Chondrocyte (in vitro differentiated cells): ENCODE measurements at places on chromosomes 5 and 9.

DNA sequence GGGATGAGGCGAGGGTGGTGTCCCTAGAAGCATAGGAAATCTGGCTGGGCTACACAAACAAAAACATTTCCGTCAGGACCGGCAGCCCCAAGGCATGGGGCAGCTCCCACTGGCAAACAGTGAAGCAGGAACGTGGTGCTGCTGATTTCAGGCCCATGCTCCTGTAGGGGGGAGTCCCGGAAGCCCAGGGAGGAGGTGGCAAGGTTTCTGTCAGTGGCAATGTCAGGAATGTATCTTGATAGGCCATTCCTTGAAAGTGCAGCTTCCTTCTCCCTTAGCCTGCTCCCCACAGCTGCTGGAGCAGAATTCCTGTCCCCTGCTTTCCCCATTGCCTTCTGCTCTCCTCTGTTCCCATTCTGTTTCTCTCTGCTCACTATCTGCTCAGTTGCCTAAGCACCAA lies 42.4 kb downstream of the MRRF start:
- DNase-seq = no peak

DNA sequence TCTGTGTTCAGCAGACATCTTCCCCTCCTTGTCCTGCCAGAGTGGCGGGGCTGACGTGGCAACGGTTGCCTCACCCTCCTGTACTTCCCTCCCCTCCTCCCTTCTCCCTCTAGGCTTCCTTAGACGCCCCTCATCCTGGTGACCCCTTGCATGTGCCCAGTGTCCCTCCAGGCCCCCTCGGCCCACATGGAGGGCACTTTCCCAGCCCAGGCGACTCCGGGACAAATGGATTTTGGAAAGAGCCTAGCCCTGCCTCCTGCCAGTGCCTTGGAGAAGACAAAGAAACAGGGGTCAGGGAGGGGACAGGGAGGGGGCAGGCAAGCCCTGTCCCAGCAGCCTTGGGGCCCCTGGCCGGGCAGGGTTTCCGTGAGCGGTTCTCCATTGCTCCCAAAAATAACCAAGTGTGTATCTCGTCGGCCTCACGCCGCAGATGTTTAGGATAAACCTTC lies 38.3 kb upstream of the NEURL1B start:
- DNase-seq = no peak

- no peak for DNase-seq
These were observed 1573.4 kb downstream of the EFNA5 start for GRCh38 chr5:106097340-106097739.

- DNase-seq = peak; percentile 75
These were observed 1.4 kb downstream of the TBC1D9B start for GRCh38 chr5:179906294-179906794.

GRCh38 chr5:130400091-130400490 lies 495.8 kb downstream of the CHSY3 start:
- DNase-seq = no peak

DNA sequence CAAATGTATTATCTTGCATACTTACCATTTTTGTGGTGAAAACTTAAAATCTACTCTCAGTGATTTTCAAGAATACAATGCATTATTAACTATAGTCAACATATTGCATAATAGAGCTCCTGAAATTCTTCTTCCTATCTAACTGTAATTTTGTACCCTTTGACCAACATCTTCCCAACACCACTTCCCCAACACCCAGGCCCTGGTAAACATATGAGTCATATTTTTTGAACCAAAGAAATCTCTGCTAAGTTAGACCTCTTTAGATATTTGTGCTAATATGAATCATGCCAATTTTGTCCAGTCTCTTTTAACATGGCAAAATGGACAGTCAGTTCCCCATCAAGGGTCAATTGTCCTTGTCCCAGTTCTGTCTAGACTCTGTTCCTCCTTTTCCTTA lies 18.5 kb upstream of the RGS7BP start:
- DNase-seq = no peak

- DNase-seq = no peak
These were observed 2.5 kb upstream of the ZNF608 start for GRCh38 chr5:124748687-124749594.

DNA sequence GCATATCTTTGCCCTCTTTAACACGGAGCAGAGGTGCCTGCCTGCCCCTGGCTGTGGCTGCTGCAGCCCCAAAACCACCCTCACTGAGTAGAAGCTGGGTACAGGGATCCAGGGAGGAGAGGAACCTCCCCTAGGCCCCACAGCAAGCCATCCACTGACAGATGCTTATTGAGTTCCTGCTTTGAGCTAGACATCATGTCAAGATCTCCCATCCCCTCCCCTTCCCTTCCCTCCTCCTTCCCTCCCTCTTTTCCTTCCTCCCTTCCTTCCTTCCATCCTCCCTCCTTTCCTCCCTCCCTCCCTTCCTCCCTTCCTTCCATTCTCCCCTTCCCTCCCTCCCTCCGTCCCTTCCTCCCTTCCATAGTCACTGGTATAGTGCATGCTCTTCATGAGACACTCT lies 29.3 kb downstream of the GOLGA2 start:
- no peak for DNase-seq

- DNase-seq = no peak
These were observed 88.6 kb downstream of the GDNF start for GRCh38 chr5:37751227-37751626.

- no peak for DNase-seq
These were observed 26.8 kb downstream of the PSMB7 start for GRCh38 chr9:124388275-124389048.

GRCh38 chr5:9761706-9762105 lies 131.6 kb upstream of the TAS2R1 start:
- no peak for DNase-seq

GRCh38 chr9:121313458-121314152 lies 45.6 kb downstream of the GSN start:
- peak; percentile 74 for DNase-seq

- no peak for DNase-seq
These were observed 404.6 kb downstream of the CSNK1G3 start for GRCh38 chr5:123916345-123917121.

DNA sequence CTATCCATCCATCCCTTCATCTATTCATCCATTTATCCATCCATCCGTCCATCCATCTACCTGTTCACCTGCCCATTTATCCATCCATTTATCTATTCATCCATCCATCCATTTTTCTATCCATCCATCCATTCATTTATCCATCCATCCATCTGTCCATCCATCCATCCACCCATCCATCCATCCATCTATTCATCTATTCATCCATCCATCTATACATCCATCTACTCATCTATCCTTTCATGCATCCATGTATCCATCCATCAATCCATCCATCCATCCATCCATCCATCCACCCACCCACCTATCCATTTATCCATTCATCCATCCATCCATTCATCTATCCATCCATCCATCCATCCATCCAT lies 10.8 kb downstream of the COL27A1 start:
- no peak for DNase-seq

DNA sequence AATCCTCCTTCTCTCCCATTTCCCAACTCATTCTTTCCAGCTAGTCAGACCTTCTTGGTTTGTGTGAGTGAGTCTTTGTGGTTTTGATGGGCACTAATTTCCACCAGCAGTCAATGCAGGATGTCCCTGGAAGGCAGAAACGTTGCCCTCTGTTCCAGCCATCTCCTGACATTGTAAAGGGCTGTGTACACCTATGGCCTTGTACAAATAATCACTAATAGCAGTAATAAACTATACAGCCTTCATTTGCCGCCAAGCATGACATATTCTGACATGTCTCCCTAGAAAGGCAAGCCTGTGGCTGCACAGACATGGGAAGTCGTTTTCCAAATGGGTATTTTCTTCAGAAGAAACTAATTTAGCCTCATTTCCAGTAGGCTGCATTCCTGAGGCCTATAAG lies 18.4 kb upstream of the DENND1A start:
- DNase-seq = no peak

DNA sequence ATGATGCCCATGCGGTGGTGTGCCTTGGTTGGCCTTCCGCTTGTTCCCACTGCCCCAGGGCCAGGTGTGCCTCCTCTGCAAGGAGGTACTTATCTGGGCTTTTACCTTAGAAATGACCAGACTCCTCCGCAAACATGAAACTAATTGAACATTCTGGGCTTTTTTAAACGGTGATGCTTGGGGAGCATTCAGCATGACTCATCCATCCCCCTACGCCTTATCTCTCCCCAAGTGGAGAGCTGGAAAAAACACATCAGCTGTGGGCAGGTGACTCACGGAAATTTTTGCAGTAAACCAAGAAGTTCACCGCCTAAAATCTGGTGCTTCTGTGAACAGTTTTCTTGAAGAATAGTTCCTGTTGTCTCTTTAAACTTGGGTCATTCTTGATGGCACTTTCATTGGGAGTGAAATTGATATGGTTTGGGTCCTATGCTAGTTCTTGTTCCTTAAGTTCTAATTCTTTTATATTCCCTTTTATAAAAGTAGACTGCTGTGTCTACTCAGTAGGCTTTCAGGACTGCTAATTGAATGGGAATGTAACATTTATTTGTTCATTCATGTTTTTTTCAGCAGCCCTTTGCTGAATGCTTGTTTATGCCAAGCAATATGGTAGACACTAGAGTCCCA lies 39.6 kb downstream of the SFXN1 start:
- no peak for DNase-seq

DNA sequence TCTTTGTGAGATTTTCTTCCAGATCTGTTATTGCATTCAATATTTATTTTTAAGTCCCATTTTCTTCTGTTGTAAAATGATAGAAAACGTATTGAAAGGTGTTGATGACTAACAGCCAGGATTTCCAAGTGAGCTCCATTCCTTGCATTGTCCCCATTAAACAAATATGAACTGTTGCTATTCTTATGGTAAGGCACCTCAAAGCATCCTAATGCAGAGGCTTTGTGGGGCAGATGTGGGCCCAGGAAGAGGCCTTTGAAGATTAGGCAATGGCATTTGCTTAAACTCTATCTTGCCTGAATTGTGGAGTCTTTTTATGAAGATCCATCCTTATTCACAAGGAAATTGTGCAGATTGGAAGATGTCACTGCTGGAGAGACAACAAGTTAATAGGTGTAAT lies 38.9 kb downstream of the NTRK2 start:
- no peak for DNase-seq

DNA sequence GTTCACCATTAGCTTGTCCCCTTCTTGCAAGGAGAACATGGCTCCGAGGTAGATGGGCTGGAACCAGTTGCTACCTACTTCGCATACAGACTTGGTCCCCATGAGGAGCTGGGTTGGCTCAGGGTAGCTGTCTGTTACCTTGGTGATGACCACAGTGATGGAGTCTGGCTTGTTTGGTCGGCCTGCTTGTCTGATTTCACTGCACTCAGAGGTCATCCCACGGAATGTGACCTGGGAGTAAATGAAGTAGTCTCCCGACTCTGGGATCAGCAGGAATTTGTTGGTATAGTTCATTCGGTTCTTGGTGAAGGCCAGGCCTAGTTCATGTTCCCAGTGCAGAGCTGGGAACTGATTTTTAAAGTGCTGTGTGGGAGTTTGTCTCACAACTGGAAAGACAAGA lies 15.3 kb downstream of the TNFSF15 start:
- no peak for DNase-seq

GRCh38 chr5:128870373-128870772 lies 94.9 kb upstream of the SLC27A6 start:
- DNase-seq = no peak

- DNase-seq = no peak
These were observed 93.0 kb downstream of the SUSD1 start for GRCh38 chr9:112081918-112082729.

DNA sequence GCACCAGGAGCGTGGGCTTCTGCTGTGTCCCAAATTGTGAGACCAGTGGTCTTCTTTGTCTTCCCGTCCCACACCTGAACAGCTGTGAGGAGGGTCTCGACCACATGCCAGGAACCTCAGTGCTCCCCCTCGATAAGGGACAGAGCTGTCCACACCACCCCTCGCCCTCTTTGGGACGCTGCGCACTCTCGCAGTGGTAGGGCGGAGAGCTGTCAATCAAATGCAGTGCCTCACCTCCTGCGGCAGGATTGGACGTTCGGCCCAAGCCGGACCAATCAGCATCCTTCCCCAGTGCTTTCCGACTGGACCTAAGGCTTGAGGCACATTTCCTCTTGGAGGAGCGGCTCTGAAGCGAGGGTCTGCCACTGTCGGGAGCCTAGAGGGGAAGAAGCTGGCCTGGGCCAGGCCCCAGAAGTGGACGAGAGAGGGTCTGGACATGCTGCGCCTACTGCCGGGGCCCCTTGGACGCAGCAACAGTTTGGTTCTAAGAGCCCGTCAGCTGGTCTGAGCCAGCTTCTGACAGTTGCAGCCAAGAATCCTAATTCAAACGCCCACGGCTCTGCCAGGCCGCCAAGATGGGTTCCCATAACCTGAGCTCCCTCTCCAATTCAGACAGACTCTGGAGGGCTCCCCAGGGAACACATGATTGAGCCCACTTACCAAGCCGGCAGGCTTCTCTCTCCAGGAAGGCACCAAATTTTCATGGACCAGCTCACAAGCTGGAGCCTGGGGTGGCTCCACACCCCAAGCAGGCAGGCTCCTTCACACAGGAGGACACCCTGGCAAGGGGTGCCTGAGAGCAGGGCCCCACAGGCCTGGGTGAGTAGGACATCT lies 28.1 kb upstream of the ADAMTS2 start:
- peak; percentile 77 for DNase-seq

DNA sequence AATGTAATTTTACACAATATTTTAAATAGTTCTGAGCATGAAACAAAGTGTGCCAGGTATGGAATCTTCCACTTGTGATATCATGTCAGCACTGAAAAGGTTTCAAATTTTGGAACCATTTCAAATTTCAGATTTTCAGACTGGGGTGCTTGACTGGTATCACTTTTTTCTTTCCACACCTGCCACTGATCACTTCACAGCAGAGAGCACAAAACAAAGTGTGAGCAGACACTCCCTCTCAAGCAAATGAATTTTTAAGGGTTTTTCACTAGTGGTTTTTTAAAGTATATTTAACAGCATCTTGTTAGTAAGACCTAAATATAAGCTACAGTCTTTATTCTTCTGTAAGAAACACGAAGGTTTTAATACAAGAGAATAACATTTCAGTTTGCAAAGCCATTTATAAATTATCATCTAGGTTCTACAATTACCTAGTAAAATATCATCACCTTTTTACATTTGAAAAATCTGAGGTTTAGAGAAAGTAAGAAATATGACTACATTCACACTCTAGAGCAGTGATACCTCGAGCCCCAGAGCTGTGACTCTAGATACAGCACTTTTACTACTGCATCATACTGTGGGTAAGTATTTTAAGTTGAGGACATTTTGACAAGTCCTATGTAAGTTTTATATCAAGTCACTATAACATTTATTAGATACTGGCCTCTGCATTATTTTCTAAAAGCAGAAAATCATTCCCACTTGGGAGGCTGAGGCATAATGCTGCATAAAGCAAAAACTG lies 14.6 kb downstream of the GOLPH3 start:
- DNase-seq = no peak

DNA sequence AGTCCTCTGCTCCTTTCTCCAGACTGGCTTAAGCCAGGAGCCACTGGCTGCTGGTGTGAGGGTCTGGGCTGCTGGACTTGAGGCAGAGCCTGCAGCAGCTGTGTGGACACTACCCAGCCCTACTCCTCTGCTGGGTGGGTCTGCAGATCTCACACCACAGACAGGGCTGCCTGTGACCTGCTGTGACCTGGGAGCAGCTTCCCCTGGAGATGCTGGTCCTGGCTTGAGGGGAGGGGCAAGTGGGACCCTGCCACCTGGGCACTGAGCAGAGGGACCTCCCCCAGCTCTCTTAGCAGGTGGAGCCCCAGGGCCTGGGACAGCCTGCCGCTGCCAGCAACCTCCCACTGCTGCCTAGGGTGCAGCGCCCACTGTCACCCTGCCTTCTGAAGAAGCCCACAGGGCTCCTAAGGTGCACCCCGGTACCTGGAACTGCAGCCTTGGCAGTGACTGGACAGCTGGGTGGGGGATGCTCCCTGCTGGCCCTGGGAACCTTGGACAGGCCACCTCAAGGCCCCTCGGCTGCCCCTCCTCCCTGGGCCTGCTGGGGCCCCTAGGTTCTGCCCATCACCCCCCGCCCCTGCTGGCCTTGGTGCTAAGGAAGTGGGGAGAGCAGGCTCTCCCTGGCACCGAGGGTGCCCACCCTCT lies 9.1 kb downstream of the CACFD1 start:
- DNase-seq = no peak
